ENCODE measurements at places on chromosomes 7 and 10.

DNA sequence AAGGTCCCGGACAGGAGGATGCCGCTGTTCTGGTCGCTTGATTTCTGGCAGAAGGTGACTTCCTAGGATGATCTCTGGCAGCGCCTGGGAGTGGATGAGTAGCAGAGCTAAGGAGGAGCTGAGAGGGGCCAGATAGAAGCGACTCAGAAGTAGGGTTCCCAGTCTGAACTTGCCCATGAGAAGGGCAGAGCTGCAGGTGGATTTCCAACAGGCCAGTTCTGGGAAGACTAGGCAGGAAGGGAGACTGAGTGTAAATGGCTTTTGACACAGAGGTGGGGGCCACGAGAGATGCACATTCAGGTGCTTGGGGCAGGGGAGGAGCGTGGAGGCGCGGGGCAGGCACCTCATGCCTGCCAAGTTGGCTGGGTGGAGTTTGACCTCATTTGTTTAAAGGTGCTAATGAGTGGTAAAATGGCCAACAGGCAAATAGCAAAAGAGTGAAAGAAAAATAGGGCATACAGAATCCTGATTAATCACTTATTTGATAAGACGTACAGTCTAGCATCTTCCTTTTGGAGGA lies 58.8 kb downstream of the SHH start:
- no peak for DNase-seq

DNA sequence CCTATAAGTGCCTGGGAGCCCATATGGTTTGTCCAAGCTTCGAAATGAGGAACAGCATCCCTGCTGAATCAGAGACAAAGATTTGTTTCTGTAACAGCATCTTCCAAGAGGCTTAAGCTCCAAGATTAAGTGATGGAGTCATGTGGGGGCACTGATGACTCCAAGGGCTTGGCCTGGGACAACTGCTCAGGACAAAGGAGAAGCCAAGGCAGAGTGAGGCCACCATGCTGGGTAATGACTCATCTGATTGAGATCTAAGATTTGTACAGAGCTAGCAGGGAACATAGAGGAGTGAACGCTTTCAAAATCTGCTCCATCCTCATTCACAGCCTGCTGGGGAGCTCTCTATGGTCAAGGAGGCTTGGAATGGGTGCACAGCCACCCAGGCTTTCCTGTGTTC lies 49.3 kb downstream of the C10orf120 start:
- DNase-seq, result no peak

DNA sequence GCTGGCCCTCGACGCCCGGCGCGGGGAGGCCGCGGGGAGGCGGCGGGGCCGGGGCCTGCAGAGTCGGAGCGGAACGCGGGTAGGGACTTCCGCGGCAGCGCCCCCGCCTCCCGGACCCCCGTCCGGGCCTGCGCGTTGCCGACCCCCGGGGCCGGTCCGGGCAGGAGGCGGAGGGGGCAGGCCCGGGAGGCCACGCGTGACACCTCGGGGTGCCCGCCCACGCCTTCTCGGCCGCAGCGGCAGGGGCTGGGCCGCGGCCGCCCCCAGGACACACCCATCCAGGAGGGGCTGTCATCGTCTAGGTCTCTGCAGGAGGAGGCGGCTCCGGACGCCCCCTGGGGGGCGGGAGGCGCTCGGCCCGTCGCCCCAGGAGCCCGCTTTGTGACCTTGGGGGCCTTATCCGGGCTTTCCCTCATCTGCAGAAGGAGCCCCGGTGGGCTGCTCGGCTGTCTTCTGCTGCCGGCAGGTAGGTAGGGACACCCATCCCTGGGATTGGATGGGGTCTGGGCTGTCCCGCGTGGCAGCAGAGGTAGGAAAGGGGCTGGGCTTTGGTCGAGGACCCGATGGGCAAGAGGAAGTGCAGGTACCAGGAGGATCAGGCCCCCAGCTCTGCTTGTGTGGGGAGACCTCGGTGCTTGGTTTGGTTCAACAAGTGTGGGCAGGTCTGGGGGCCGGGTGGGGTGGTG lies 569 bp downstream of the ZNF316 start:
- DNase-seq, result no peak

DNA sequence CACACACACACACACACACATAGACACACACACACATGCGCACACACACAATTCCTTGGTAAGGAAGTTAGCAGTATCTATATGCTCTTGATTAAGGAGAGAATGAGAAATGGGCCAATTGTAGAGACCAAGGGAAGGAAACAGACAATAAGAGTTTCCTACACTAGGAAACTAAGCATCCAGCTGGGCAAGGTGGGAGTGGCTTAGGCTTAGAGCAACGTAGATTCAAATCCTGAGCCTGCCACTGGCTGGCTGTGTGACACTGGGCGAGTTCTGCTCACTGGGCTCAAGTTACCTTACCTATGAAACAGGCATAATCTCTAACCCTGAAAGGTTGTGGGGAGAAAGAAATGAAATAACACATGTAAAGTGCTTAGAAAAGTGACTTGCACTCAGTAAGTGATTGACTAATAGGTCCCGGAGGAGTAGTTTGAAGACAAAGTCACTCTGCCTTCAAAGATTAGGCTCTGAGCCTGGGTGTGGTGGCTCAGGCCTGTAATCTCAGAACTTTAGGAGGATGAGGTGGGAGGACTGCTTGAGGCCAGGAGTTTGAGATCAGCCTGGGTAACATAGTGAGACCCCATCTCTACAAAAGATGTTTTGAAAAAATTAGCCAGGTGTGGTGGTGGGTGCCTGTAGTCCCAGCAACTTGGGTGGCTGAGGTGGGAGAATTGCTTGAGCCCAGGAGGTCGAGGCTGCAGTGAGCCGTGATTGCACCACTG lies 701.4 kb downstream of the PARD3 start:
- no peak for DNase-seq

DNA sequence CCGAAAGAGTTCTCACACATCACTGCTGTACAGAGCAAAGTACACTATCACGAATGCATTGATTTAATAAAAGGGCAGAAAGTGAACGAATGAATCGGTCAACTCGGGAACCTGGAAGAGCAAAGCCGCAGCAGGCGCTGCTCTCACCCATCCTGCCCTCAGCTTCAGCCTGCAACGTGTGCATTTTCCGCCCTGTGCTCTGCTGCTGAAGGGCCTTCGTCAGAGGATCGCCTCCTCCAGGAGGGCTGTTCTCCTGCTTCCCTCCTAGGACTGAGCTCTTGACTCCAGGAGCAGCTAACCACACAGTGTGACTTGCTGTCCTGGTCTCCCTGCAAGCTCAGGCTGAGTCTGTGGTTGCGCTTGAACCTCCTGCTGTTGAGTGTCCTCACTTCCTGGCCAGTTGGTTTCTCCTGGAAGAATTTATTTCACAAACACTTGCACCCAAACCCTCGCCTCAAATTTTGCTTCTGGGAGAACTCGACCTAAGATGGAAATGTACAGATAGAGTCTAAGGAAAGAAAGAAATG lies 473.0 kb upstream of the KLF6 start:
- no peak for DNase-seq

- DNase-seq, result no peak
These were observed 744.2 kb downstream of the GRID1 start for GRCh38 chr10:85622425-85622824.

DNA sequence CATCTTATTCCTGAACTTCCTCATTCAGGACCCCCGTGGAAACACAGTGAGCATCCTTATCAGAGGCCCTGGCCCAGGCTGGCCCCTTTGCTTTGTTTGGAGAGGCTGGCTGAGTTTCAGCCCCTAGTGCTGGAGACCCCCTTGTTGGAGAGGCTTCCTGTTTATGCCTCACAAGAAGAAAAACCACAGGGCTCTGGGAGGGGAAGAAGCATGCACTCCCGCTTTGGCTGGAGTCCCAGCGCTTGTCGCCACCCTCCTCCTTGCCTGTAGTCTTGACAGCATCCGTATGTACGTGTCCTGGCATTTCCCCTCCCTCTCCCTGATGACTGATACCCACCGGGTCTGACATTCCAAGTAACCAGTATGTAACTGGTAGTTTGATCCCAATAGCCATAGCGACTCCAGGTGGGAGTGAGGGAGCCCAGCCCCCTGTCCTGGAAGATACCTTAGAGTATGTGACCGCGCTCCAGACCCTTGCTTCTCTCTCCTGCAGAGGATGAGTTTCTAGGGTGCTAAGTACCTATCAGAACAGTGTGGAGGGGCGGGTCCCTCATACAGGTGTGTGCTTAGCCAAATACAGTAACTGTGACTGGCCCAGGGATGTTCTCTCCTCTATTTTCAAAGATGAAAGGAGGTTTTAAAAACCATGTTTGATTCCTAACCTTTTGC lies 6.9 kb upstream of the ATP6V0E2 start:
- no peak for DNase-seq

DNA sequence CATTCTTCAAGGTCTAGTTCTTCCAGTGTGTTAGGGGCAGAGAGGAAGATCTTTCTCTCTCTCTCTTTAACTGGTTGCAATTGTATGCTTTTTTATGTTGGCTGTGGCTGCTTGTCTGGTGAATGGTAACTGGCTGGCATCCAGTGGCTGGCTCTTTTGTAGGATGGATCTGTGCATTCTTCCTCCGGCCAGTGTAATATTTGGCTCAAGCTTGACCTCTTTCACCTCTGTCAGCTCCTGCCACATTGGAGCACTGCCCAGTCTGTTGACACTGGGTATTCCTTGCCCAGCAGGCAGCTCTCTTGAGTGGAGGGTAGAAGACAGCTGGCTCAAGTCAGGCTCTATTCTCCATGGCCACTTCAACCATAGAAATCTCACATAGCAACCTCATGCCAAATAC lies 528.3 kb downstream of the PHTF2 start:
- no peak for DNase-seq

DNA sequence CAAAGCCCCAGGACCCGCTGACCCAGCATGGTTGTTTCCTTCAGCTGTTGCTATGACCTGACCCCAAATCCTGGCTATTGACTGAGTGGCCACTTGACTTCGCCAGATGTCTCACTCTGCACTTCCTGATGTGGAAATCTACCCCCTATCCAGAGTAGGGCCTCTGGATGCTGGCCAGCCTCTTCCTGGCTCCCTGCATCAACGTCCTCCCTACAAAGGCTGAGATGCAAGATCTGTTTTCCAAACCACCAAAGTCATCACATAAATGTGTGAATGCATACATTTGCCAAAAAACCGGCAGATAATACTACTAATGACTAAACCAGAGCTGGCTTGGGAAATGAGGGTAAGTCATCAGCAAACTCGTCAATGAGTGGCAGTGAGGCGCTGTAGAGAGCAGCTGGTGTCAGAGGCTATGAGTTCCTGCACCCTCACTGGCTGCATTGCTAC lies 70.4 kb downstream of the PYROXD2 start:
- DNase-seq, result no peak

DNA sequence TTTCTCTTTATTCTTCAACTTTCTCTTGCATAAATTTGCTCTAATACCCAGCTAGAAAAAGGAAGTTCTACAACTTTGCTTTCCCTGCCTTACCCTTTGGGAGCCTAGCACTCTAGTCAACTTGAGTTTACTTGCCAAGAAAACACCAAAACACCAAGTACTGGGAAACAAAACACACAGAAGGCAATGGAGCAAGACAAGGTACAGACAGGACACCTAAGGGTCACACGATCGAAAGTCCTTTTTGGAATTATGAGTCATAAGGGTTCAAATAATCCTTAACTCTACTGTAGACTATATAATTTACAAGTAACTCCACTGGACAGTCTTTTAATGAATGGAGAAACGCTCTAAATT lies 42.6 kb upstream of the ANAPC16 start:
- no peak for DNase-seq

- no peak for DNase-seq
These were observed 49.7 kb upstream of the KIF5B start for GRCh38 chr10:32105782-32106382.

DNA sequence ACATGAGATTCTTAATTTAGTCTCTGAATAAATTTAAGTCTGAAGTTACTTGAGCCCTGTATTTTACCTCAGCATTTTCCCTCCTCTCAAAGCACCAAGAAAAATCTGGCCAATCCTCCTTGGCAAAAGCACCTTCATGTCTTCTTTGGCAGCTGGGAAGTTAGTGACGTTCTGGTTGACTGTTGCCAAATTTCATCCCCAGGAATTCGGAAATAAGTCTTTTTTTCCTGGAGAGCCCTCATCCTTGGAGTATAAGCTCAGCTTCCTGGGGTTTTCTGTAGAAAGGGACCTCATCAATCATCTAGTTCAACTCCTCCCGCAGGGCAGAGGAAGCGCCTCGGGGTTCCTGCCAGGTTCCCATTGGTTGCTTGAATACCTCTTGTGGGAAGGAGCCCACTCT lies 377.6 kb downstream of the PHTF2 start:
- no peak for DNase-seq

DNA sequence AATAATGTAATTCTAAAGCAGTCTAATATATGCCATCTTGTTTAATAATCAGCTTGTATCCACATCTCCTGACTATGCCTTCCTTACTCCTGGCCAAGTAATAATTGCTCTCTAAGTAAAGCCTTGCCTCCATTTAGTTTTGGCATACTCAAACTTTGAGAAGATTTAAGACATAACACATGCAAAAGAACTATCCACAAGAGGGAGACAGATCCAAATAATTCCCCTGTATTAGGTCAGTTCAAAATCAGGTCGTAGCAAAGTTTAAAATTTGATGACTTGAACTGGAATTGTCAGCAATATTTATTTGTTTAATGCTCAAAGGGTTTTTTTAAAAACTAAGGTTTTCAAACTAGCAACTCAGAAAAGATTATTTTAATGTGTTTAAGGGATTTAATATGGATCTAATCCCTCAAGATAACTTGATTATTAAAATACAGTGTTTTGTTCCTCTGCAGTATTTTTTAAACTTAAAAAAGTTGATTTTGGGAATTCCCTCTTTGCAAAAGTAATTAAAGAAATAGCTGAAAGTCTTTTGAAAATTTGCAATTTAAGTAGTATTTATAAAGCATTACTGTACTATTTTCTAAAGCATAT lies 95.3 kb downstream of the HDAC9 start:
- no peak for DNase-seq

DNA sequence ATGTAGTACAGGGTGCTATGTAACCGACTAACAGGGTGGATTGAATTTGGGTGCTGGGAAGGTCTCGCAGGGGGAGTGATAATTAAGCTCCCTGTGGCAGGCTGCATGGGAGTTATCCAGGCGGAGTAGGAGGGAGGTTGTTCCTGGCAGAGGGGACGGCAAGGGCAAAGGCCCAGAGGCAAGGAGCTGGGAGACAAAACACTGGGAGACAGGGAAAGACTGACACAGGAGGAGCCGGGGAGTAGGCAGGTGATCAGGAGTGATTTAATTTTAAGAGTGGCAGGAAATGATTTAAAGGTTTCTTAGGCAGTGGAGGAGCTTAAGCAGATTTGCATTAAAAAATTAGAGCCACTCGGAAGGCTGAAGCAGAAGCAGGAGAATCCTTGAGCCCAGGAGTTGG lies 40.7 kb upstream of the LEP start:
- no peak for DNase-seq

- no peak for DNase-seq
These were observed 31.6 kb downstream of the SLC16A12 start for GRCh38 chr10:89503652-89504370.
